Stimulated activated CD4-positive, alpha-beta T cell treated with anti-CD3 and anti-CD28 coated beads, Interleukin-1b, Interleukin-23, amount 100 ng/mL, for 1 hour (primary cell): ENCODE measurements at places on chromosomes 6 and 20.

GRCh38 chr6:112007805-112008204 lies 46.1 kb upstream of the CCN6 start:
- DNase-seq, result no peak

- no peak for DNase-seq
Observed at GRCh38 chr6:293193-294174, 1.2 kb downstream of the DUSP22 start.

DNA sequence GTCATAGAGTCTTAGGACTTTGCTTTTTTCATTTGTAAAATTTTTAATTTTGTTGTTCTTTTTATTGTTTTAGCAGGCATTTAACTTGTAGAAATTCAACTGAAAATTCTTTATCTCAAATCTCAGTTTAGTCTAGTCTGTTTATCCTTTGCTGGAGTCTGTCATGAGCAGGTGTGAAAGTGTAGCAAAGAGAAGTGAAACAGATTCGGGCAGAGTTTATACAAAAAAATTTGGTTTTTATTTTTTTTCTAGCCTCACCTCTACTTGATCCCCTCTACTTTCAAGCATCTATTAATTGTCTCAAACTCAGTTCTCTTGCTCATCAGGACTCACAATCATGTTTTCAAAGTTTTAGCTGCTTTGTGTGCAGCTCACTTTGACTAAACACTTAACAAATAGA lies 655.2 kb downstream of the HDGFL1 start:
- no peak for DNase-seq

- DNase-seq, result no peak
Observed at GRCh38 chr6:87766211-87766610, 64.2 kb upstream of the AKIRIN2 start.

GRCh38 chr6:134379599-134379998 lies 61.7 kb upstream of the SGK1 start:
- DNase-seq, result no peak

GRCh38 chr6:108323710-108324466 lies 29.0 kb downstream of the AFG1L start:
- no peak for DNase-seq

DNA sequence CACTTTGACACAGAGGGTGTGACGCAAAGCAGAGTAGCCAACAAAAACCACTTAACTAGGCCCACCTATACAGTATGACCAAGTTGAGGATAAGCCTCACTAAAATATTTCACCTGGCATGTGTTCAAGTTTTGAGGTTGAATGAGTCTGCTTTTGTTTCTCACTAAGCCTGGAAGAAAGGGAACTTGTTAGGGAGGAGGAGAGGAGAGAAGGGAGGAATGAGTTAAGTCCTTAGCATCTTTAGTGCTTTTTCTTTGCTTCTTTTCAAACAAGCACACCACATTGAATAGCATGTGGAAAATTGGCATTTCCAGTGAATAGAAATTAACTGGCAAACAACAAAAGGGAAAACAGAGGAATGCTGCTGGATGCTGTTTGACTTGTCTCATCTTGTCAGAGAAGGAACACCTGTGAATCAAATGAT lies 461.9 kb downstream of the GJA1 start:
- no peak for DNase-seq

DNA sequence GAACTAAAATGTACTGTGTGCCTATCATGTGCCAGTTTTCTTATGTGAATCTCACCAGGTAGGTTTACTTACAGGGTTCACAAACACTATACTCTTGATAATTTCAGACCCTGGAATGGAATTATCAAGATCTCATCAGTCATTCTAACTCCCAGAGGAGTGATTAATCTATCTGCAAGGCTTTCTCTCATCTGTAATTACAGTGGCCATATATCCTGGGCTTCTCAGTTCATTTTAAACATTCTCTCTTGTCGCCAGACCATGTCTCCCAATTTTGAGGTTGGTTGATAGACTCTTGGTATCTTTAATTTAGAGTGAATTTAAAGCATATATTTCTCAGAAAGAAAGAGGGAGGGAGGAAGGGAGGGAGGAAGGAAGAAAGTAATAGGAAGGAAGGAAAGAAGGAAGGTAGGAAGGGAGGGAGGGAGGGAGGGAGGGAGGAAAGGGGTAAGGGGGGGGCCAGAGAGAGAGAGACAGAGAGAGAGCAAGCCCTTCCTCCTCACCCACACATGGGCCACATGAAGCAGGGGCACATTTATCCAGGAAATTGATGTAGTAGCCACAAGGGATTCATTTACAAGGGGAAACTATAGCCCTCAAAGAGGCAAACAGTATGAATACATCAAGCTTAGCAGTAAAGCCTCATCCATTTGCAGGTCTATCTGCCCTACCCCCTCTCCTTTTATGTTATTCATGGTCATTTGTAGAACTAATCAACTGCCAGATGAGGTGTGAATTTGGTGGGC lies 25.8 kb upstream of the NRSN1 start:
- no peak for DNase-seq

DNA sequence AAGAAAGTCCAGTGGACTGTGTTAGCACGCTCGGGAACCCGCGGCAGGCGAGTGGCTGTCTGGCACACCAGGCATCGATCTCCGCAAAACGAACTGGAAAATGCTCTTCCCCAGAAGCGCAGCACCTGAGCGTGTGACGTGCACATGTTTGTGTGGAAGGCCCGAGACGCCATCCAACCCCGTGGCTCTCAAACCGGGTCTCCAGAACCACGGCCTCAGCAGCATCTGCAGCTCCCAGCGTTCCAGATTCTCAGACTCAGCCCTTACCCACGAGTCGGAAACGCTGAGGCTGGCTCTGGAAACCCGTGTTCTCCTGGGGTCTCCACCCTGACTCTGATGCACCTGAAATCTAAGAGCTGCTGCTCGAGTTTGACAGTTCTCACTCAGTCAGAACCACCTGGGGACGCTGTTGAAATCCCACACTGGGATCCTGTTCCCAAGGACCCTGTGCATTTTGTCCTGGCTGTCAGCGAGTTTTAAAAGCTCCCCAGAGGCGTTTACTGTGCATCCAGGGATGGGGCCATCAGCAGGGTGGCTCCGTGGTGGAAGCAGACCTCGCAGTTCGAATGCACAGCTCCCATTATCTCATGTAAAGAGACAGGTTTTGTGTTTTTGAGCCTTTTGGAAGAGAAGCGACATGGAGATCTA lies 69.0 kb downstream of the DLL1 start:
- DNase-seq, result no peak

GRCh38 chr20:46406986-46407670 lies 713 bp upstream of the ELMO2 start:
- DNase-seq, result peak; percentile 84
